A673 (cell line): ENCODE measurements at places on chromosomes 3 and 15.

GRCh38 chr15:45476410-45476809 is 46.1 kb downstream of the SLC30A4 start:
- DNase-seq: no peak

GRCh38 chr3:110470310-110470709 is 601.3 kb upstream of the NECTIN3 start:
- DNase-seq: no peak

GRCh38 chr3:152056481-152056880 is 183.0 kb downstream of the SUCNR1 start:
- no peak for DNase-seq

DNA sequence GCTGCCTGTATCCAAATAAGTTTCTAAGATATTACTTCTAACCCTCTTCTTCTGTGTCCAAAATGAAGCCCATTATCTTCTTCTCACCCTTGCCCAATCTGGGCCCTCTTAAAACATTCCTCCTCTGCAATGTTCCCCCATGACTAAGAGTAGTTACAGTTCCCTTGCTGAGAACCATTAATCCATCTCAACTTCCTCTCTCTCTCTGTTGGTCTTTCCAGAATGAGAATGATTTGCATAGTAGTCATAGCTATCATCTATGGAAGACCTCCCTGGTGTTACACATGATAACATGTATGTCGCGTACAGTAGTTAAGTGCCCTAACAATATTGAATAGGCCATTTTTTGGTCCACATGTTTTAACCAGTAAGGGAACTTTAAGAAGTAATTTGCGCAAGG is 177.9 kb downstream of the ANXA2 start:
- DNase-seq: no peak

- no peak for DNase-seq
These were observed 216.8 kb upstream of the CD96 start for GRCh38 chr3:111325160-111325718.
